ENCODE measurements at places on chromosomes 6 and 20.

DNA sequence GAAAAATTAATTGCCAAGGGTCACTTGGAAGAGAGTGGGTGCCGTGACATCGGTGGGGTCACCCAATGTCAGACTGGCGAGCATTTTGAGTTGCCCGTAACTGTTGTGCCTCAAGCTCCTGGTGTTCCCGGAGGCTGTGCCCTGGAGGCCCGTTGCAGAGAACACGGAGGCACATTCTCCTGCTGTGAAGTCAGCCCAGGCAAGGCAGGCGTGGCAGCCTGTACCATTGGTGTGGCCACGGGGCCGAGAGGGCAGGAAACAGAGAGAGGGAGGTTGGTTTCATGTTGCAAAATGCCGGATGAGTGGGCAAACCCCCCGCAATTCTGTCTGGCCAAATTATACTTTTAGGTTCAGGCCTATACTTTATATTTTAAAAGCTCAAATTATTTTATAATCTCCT is 81.2 kb downstream of the THBS2 start:
- no peak for DNase-seq

GRCh38 chr20:59151391-59151790 is 12.2 kb upstream of the ZNF831 start:
- DNase-seq = no peak

DNA sequence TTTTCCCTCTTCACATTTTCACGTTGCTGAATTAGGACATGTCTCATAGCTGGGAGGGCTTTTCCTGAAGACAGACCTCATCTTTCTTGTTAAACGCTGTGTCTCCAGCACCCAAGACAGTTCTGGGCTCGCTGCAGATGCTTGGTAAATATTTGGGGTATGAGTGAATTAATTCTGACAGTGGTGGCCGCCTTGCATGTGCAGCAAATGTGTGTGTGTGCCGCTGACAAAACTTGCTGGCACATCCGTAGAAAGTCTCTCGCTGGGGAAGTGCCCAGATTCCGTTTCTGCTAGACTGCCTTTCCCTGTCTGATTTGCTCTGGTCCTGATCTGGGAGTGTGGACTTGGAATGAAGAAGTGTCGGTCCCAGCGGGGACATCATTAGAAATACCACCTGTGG is 48.2 kb upstream of the ZNFX1 start:
- DNase-seq = no peak

- DNase-seq = no peak
Observed at GRCh38 chr6:142002825-142003405, 129.8 kb upstream of the GJE1 start.

GRCh38 chr6:106685833-106686232 is 56.5 kb downstream of the QRSL1 start:
- DNase-seq = no peak

DNA sequence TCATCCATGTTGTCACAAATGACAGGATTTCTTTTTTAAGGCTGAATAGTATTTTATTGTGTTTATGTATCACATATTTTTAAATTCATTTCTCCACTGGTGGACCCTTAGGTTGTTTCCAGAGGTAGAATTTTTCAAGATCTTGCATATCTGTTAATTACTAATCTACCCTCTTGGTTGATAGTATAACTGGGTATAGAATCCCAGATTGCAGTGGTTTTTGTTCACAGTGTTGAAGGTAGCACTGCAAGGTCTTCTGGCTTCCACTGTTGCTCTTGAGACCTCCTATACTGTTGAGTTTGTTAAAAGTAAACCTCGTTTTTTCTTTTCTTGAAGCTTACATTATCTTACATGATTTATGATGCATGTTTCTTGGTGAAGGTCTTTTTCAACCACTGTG is 22.9 kb downstream of the CDC5L start:
- DNase-seq = no peak

GRCh38 chr20:34069341-34070078 is 42.5 kb downstream of the EIF2S2 start:
- peak; percentile 75 for DNase-seq

DNA sequence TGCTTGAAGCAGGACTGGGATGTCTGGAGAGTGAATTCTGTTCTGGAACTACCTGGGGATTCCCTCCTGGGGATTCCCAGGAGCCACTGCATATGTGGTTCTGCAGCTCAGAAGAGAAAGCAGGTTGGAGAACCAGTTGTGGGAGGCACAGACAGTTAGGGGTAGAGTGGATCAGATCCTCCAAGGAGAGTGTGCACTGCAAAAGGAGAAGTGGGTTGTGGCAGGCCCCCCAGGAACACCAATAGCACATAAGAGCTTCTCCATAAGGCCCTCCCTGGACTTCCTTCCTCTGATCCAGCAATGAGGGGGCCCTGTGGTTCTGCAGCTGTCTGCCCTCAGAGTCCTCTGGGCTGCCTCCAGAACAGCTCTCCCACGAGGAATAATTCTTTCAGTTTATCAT is 369.2 kb upstream of the CNR1 start:
- no peak for DNase-seq

DNA sequence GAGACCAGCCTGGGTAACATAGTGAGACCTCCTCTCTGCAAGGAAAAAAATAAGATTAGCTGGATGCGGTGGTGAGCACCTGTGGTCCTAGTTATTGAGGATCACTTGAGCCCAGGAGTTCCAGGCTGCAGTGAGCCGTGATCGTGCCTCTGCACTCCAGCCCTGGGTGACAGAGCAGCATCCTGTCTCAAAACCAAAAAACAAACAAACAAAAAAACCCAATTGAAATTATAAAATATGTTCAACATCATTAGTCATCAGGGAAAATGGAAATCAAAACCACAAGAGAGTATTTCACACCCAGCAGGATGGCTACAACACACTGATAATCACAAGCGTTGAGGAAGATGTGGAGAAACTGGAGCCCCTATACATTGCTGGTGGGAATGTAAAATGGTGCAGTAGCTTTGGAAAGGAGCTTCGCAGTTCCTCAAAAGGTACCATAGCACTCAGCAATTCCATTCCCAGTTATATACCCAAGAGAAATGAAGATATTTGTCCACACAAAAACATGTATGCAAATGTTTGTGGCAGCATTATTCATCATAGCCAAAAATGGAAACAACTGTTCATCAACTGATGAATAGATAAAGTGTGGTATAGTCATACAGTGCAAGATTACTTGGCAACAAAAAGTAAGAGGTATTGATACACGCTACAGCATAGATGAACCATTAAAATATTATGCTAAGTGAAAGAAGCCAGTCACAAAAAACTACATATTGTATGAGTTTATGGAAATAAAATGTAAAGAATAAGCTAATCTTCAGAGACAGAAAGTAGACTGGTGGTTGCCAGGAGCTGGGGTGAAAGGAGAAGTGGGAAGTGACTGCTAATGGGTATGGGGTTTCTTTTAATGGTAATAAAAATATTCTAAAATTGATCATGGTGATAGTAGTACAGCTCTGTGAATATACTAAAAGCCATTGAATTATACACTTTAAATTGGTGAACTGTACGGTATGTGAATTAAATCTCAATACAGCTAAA is 38.7 kb upstream of the RIPOR2 start:
- DNase-seq = no peak

DNA sequence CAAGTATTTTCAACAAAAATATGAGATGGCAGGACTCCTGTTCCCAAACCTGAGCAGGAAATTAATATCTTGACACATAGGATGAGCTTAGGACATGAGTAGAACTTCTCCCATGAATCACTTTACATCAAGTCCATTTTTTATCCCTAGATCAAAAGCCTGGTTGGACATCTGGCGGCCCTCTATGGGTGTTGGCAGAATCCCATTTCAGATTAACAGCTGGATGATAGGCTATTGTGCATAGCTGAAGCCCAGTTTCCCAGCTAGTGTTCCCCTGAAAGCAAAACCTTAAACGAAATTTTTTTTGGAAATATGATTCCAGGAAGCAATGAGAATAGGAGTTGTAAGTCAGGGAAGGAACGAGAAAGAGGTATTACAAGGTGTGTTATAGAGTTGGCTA is 449.4 kb upstream of the CHD6 start:
- DNase-seq = no peak

DNA sequence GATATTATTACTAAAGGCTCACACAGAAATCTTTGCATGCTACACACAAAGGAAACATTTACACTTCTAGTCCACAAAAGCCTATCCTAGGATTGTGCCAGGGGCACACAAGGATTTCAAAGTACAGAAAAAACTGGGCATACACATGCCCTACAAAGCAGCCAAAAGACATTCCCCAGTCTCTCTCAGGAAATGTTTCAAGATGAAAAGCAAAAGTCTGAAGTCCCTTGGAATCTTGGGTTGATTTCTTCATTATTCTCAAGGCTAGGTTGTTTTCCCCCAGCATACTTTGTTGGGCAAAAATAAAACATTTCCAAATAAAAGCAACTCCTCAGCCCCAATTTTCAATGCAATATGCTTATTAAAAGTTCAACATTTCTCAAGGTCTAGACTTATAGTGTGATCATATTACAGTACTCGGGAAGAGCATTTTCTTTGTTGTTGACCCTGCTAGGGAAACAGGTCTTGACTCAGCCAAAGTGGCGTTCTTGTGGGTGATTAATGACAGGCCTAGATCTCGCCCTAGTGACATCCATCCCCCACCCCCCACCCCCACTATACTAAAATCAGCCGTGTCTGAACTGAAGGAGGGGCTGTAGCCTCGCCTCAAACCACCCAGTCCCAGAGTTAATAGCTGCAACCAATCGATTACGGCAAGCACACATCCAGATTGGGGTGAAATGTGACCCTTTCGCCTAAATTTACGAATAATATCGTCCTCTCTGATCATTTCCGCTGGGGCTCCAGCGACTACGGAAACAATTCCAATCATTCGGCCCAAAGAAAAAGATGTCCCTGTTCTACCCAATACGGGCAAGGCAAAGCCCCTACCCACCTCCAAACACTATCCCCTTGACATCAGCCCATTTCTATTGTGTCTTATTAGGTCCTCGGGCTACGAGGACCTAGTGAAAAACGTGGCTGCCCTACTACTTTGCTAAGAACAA is 1.4 kb downstream of the AKIRIN2 start:
- DNase-seq = peak; percentile 14

All from cerebellum (tissue), 4 donors.